ENCODE measurements at places on chromosomes 6 and 20.

GRCh38 chr6:46437671-46438221, 53.5 kb downstream of the RCAN2 start:
- peak; percentile 2 for DNase-seq

- no peak for DNase-seq
Observed at GRCh38 chr20:51591871-51592270, 49.4 kb upstream of the NFATC2 start.

DNA sequence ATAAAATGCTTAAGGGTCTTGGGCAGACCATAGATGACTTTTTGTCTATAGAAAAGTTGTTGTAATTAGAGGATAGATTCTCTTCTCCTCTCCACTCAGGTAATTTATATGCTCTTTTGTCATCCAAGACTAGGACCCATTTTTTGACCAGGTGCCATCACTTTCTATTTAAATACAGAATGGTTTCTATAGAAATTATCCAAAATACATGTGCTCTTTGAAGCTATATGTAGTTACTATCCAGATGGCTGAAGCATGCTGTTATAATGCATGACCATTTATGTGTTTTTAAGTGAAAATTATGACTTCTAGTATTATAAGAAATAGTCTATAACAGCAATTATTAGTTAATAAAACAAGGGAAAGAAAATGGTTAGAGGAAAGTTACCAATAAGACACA, 3.0 kb upstream of the MLIP start:
- DNase-seq, result no peak

GRCh38 chr6:53544217-53544469, 758 bp downstream of the GCLC start:
- DNase-seq, result no peak

DNA sequence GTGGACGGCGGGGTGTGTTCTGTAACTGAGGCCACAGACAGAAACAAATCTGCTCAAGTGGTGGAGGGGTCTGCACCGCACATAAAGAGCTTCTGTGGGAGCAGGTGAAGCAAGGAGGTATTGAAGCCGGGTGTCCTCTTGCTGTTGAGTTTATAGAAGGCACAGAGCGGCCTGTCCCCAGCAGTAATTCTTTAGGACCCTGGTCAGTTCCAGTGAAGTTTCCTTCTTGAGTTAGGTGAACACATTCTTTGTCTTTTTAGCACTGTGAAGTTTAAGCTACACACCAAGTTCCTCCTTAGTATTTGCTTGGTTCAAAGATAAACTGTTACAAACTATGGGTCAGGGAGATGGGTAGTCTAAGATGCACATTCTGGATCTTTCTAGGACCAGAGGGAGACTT, 6.1 kb downstream of the PRDM1 start:
- DNase-seq, result no peak
